Activated naive CD8-positive, alpha-beta T cell treated with anti-CD3 and anti-CD28 coated beads, Interleukin-2, amount 50 U/mL, for 24 hours (primary cell): ENCODE measurements at places on chromosomes 16 and 17.
A peak's percentile ranks its signal among the peaks of the same experiment; 100 is the strongest.

GRCh38 chr17:37259030-37259735 lies 116.6 kb upstream of the C17orf78 start:
- no peak for DNase-seq

- no peak for DNase-seq
Observed at GRCh38 chr17:19610879-19611278, 37.7 kb upstream of the ALDH3A2 start.

DNA sequence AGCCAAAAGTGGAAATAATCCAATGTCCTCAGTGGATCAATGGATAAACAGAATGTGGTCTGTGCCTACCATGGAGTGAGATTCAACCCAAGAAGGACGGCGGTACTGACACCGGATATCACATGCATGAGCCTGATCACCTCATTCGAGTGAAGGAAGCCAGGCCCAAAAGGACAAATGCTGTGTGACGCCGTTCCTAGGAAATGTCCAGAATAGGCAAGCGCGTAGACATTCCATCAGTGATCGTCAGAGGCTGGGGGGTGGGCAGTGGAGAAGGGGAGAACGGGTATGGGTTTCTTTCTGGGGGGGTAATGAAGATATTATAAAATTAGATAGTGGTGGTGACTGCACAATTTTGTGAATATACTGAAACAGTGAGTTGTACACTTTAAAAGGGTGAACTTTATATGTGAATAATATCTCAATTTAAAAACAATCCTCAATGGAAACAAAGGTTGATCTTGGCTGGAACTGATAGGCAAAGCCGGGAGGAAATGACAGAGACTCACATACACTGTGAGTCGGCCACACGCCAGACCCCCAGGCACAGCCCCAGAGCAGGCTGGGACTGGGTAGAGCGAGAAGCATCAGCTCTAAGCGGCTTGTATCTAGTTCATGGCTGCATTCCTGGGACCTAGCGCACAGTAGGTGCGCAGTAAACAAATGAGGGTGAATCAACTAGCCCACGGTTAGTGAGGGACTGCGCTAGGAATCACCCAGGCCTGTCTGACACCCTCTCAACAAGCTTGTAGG lies 3.5 kb downstream of the DBNDD1 start:
- DNase-seq, result no peak

DNA sequence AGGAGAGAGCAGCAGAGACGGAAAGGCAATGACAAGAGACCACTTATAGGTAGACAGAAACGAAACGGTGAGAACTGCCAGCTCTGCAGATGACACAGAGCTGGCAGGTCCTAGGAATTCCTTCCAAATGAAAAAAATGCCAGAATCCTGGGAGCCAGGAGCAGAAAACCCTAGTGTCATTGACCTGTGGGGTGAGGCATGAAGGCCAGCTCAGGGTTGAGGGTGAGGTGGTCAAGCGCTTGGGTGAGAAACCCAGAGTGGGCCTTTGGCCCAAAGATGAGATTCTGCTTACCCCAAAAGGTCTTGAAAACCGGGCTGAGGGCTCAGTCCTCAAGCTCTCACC lies 9.2 kb downstream of the HIC1 start:
- no peak for DNase-seq

DNA sequence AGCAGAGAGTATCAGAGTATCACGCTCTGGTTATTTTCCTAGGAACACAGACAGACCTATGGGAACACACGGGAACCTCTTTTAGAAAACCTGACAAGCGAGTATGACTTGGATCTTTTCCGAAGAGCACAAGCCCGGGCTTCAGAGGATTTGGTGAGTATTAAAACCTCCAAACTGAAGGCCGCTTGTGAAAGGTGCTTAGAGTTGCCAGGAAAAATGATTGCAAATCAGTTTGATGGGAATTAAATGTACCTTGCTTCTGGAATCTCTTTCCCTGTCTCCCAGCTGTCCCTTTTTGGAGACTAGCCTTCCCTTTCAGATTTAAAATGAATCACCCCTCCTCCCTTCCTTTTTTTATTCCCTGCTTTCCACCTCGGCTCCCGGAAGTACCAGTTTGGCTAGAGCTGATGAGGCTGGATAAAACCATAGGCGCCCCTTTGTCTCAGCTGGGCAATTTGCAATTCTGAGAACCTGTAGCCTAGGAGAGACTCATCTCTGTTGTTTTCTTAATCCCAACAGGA lies 27.3 kb downstream of the KAT7 start:
- no peak for DNase-seq

- DNase-seq, result no peak
Observed at GRCh38 chr17:47708312-47708863, 14.4 kb downstream of the TBKBP1 start.

DNA sequence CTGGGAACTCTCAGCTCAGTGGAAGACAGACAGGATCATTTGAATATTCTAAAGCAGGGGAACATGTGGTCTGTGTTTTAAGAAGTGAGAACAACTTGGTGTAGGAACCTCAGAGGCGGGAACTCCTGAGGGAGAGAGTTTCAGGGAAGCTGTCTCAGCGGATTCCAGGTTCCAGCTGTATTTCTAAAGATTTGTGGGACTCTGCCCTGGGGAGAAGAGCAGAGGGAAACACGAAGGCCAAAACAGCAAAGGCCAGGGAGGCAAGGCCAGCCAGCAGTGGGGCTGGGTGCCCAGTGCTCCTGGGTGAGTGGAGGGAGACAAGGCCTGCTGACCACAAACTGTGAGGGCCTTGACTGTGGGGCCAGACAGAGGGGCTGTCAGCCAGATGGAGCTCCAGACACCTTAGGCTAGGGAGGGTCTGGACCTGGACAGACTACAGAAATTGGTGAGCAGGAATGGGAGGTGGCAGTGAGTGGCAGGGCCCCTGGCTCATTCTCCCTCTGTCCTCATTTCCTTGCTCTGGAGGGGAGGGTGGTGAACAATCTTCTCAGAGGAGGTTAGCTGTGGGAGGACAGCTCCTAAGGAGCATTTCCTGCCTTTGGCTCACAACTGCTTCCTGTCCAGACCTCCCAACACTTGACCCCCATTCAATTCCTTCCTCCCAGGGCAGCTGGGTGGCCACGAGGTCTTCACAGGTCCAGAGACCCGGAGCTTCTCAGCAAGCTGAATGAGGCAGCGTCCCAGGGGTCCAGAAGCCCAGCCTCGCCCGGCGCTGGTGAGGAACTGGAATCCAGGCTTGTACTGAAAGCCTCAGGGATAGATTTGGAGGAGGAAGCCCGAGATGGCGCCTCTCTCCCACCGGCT lies 21.0 kb upstream of the FZD2 start:
- DNase-seq, result no peak

DNA sequence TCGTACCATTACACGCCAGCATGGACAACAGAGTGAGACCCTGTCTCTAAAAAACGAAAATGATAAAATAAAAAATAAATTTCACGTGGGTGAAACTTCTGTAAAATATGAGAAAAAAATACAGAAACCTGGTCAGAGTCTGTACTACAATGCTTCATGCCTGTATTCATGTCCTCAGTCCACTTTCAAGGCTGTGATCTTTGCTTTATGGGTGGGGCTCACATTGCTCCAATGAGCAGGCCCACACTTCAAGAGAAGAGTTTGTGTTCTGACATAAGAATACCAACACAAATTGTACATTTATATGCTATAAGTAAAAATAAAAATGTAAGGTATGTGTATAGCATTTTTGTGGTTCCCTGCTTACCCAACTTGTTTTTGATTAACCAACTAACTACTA lies 32.2 kb upstream of the ABCA3 start:
- DNase-seq, result no peak

- DNase-seq, result peak; percentile 70
Observed at GRCh38 chr16:23949630-23950290, 114.0 kb downstream of the PRKCB start.

DNA sequence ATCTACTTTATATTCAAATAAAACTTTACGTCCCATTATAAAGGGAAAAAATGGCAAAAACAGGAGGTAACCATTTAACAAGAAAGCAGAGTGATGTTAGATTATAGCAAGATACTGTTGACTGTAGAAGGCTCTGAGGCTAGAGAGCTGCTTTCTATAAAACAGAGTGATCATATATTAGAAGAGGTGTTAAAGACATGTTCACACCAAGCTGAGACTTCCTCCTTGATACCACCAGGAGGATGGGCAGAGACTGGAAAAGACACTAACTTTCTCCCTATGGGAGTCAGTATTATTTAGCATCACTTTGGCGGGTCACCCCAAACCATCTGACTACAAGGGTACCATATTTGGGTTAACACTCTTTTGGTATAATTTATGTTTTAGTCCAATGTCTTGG lies 687 bp upstream of the CIITA start:
- no peak for DNase-seq

DNA sequence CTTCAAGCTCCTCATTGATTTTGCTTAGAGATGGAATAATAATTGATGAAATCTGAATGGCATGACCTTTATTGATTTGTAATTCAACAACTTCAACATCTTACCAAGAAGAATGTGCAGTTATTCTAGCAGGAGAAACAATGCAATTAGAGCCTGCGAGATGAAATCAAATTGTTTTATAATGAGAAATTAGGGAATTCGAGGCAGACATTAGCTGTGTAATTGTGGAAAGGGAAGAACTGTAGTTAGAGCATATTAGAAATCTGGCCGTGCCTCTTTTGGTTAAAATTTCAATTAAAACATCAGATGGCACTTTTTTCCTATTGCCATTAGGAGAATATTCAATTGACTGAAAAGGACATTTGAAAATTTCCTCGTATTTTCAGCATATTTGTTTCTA lies 325.8 kb downstream of the WWOX start:
- DNase-seq, result no peak

DNA sequence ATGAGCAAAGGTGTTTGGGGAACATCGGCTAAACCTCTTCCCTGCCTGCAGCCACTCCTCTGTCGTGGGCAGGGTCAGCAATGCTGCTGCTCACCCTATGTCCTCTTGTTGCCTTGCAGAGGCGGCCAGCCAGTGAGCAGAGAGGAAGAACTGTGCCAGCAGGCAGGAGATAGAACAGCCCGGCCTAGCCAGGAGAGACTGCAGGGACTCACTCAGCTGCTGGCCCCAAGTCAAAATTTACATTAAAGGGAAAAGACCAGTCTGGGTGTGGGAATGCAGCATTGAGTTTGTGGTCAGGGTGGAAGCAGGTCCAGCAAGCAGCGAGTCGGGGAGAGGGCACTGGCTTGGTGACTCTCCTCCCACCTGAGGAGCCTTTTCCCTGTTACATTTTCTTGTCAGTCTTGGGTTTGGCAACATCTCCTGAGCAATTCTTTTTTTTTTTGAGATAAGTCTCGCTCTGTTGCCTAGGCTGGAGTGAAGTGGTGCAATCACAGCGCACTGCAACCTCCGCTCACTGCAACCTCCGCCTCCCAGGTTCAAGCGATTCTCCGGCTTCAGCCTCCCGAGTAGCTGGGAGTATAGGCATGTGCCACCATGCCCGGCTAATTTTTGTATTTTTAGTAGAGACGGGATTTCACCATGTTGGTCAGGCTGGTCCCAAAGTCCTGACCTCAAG lies 22.7 kb downstream of the LIG3 start:
- DNase-seq, result no peak

GRCh38 chr16:80105160-80105559 lies 435.6 kb upstream of the DYNLRB2 start:
- DNase-seq, result no peak
